ENCODE measurements at places on chromosomes 3 and 15.

DNA sequence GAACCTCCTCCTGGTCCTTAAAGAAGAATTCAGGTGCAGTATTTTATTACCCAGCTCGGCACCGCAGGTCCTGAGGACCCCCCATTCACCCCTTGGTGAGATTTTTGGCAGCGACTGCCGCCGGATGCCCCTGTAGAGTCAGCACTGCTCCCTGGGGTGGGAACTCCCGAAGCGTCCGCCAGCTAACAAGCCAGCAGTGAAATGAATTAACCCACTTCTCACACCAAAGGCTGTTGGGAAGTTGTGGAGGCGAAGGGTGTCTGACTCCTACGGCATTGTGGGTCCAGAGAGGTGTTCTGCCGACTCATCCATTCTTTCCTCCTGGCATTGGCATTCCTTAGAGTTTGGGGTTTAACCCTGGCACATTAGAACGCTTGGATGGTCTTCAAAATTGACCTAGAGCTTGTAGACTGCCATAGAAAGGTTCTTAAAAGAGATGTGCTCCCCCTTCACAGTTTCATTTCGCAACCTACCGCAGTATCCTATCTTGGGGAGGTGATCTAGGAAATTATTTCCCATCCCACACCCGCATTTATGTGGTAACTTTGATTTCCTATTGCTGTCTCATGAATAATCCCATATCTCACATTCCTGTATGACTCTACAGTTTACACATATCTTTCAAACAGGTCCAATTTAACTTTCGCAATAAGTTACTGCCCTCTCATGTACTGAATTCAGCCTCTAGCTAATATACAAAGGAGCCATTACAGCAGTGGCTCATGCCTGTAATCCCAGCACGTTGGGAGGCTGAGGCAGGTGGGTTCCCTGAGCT, 879 bp upstream of the EIF5A2 start:
- DNase-seq = no peak

DNA sequence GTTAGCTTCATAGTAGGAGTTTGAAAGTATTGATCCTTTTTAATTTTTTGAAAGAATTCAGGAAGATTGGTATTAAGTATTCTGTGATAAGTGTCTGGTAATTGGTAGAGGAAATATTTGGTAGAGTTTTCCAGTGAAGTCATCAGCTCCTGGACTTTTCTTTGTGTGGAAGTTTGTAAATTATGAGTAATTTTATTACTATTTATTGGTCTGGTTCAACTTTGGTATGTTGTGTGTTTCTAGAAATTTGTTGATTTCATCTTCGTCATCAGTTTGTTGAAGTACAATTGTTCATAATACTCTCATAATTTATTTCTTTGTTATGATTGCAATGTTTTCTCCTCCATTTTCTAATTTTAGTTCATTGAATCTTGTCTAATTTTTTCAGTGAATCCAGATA, 832.0 kb downstream of the OTOL1 start:
- DNase-seq = no peak

GRCh38 chr15:75918135-75918534, 14.5 kb downstream of the FBXO22 start:
- DNase-seq = no peak

- no peak for DNase-seq
These were observed 10.7 kb downstream of the HMCES start for GRCh38 chr3:129289201-129289921.

GRCh38 chr3:94349310-94349878, 286.5 kb downstream of the NSUN3 start:
- DNase-seq = no peak

GRCh38 chr3:45938864-45939263, 4.4 kb upstream of the CXCR6 start:
- DNase-seq = peak; percentile 77

GRCh38 chr15:36401586-36401966, 177.8 kb upstream of the CDIN1 start:
- DNase-seq = no peak

DNA sequence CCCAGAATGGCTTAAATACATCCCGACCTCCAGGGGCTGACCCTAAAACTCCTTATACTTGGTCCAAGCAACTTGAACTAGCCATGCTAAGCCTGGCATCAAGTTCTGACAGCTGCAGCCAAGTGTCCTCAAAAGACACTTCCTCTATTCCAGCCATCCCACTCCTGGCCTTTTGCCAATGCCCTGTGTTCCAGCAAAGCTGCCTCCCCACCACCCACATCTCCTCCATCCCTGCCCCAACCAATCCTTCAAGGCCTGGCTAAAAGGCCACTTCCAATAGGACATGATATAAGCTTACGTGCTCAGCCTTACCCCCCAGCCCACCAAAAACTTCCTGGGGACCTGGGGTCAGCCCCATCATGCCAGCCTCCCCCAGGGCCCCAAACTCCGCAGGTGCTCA, 40.9 kb downstream of the SEMA3G start:
- DNase-seq = no peak

GRCh38 chr15:36232491-36232890, 346.9 kb upstream of the CDIN1 start:
- no peak for DNase-seq

- DNase-seq = no peak
These were observed 1003.3 kb upstream of the NR2F2 start for GRCh38 chr15:95327183-95327525.

DNA sequence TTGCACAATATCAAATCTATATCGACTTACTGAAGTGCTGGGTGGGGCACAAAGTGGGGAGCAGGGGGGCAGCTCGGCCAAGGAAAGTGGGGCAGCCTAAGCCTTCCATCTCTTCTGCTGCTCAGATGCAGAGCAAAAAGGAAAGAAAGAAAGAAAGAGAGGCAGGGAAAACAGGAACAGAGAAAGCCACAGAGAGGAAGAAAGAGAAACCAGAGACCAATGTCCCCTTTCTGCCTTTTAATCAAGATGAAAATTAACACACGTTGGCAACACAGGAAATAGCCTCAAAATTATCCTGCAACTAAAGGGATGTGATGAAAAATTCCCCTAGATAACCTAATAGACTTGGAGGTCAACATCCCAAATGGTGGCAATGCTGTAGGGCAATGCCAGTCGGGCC, 72.2 kb upstream of the RAD18 start:
- no peak for DNase-seq

GRCh38 chr3:150249779-150250470, 158.2 kb upstream of the TSC22D2 start:
- DNase-seq = no peak

DNA sequence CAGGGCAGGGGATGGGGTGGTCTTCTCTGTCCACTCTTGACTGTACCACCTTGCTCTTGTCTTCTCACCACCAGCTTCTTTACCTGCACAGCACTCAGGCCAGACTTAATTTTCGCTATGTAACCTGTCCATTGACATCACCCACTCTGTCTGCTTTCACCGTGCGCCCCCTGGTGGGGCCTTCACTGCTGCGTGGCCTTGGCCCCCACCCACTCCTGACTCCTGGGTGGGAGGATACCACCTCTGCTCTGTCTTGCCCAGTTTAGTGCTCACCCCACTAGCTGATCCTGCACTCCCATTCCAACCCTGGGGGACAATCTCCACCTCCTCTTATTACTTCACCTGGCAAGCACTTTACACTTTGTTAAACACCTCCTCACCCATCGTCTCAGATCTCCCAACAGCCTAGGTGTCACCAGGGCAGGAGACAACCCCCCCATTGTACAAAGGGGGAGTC, 17.7 kb downstream of the PTH1R start:
- DNase-seq = peak; percentile 80

- DNase-seq = no peak
These were observed 43.8 kb upstream of the RAB6B start for GRCh38 chr3:133939463-133939835.

- DNase-seq = no peak
These were observed 266.8 kb downstream of the ZNF385D start for GRCh38 chr3:21484057-21484827.

DNA sequence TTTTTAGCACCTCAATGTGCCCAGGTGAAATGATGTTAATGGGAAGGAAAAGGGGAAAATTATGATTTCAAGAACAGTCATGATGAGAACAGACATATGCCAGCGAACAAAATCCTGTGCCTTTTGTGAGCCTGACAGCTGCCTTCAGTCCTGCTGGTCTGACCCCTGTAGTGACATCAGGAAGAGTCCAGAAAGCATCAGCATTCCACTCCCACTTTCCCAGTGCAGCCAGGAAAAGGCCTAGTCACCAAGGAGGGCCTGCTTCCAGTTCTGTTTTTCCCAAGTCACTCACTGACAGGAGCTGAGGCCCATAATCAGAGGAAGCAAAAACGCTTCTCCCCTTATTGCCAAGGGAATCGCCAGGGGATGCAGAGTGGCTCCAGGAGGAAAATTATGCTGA, 218.4 kb downstream of the ABHD5 start:
- DNase-seq = no peak

GRCh38 chr3:45826908-45827307, 15.0 kb downstream of the LZTFL1 start:
- DNase-seq = no peak

DNA sequence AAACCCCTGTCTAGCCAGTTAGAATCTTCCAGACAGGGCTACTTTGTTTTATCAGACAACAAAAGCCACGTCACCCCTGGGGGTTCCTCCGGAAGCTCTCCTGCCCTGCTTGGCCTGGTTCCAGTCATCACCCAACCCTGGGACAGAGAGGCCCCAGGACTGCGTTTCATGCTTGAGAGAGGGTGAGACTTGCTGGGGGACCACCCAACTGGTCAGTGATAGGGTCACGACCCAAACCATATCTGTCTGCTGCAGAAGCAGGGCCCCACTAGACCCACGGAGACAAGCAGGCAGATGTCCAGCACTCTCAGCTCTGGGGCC, 1.2 kb downstream of the NT5DC2 start:
- DNase-seq = no peak

DNA sequence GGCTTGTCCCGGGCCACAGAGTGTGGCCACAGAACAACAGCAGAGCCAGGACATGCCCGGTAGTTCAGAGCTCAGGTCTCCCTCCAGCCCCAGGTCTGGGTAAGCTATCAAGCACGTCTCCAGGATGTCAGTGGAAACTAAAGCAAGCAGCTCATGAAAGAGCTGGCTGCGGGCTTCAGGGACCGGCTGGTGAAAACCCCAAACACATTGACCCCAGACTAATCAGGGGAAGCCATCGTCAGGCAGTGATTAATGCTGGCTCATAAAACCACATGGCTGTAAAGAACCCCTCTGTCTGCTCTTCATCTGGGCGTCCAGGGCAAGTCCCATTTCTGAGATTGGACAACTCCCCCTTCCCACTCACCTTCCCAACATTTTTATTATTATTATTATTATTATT, 37.8 kb downstream of the LMCD1 start:
- no peak for DNase-seq

GRCh38 chr15:91142106-91142744, 42.2 kb downstream of the SV2B start:
- no peak for DNase-seq

GRCh38 chr3:67232642-67233041, 234.5 kb downstream of the KBTBD8 start:
- no peak for DNase-seq

Data from stimulated activated CD4-positive, alpha-beta T cell treated with anti-CD3 and anti-CD28 coated beads, Interleukin-4, amount 100 ng/mL, for 4 hours (primary cell).